Germinal center (tissue), 1 donor: ENCODE measurements at places on chromosomes 1 and 21.

GRCh38 chr21:45811136-45811535 lies 167.6 kb downstream of the PCBP3 start:
- no peak for DNase-seq

DNA sequence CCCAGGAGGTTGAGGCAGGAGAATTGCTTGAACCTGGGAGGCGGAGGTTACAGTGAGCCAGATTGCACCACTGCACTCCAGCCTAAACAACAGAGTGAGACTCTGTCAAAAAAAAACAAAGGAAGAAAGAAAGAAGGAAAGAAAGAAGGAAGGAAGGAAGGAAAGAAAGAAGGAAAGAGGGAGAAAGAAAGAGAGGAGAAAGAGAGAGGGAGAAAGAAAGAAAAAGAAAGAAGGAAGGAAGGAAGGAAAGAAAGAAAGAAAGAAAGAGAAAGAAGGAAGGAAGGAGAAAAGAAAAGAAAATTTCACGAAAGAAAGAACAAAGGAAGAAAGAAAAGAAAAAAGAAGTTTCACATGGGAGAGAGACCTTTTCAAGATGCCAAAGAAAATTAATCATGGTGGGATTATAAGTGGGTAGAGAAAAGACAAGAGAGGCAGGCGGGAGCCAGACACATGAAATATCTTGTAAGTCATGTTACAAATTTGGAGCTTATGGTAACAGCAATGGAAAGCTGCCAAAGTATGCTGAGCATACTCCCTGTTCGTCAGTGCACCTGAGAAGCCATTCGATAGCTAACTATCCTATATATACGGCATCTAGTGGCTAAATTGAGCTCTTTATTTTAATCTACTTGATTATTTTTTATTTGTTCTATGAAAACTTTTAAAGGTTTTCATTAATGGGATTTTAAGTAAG lies 41.3 kb upstream of the TNFSF4 start:
- DNase-seq: no peak

DNA sequence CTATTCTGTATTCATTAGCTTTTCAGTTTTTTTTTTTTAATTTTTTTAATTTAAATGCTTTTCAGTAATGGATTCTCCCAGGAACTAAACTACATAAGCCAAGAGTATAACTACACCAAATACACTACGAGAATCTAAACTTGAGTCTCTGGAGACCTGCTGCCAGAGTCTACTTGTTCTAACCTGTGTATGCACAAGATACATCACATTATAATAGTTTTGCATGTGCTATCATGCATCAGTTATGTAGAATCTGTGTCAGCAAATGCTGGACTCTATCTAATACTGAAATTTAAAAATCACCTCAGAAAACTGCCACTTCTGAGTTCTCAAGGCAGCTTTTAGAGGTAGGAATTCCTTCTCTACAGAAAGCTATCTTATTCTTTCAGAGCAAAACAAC lies 146.3 kb upstream of the GREM2 start:
- no peak for DNase-seq

- no peak for DNase-seq
These were observed 8.4 kb upstream of the PAXBP1 start for GRCh38 chr21:32779983-32780382.

- no peak for DNase-seq
These were observed 387.4 kb downstream of the MATN1 start for GRCh38 chr1:30335997-30336390.

GRCh38 chr1:248622570-248623001 lies 12.3 kb downstream of the OR2T11 start:
- DNase-seq: peak; percentile 63

DNA sequence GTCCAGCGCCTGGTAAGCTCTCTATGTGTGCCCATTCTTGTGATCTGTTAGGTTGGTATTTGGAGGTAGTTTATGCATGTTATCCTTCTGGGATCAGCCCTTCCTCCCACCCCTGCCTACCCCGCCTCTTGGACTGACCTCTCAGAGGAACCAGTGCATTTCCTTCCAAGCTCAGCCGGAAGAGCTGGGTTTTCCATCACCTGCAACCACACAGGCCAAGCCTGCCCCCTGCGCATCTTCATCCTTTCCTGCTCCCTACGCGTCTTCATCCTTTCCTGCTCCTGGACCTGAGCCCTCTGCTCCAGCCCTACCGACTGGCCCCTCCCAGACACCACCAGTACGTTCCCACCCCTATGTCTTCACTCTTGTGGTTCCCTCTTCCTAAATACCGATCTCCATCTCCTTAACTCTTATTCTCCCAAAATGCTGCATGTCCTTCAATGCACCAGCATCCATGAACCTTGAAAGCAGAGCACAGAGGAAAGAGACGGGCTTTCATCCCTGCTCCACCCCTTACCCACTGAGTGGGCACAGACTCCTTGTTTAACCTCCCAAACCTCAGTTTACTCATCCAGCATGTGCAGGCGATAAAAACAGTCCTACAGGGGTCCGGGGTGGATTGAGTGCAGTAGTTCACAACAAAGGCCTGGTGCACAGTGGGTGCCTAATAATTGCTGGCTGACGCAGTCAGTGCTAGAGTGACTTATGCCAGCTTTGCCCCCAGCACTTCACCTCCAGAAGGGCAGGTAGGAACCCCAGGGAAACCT lies 526.3 kb downstream of the MATN1 start:
- DNase-seq: no peak

GRCh38 chr1:43554444-43554992 lies 23.8 kb downstream of the PTPRF start:
- DNase-seq: no peak

DNA sequence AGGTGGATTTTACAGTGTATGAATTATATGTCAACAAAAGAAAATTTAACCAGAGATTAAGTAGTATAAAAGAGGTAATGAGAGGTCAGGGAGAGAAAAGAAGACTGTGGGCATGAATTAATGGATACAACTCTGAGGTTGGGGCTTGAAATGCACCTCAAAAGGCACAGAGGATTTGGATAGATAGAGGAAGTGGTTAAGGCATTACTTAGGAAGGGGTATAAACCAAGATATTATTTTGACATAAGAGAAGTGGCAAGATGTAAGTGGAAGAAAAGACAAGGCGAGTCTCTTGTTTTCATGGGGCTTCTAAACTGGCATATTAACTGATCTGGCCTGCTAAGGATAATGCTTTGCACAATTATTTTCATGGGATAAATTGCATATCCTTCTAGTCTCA lies 34.1 kb downstream of the RAP1A start:
- DNase-seq: no peak

- DNase-seq: no peak
These were observed 25.7 kb upstream of the SPAG17 start for GRCh38 chr1:118210723-118211110.

DNA sequence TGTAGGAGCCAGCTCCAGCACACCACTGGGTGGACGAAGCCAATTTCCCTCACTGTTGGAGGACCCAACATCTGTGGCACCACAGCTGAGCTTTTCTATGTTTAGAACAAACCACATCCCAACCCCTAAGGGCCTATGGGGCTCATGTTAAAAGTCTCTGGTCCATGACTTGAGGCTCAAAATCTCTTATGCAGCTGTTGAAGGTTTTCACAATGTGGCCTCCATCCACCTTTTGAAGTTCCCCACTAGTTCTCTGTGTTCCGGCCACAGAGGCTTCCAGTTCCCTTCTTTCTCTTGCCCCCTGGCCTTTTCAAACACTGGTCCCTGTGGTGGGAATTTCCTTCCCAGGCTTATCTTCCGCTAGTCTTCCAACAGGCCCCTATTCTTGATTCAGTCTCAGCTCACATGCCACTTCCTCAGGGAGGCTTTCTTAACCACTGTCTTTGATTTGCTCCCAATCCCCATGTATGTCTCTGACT lies 3.9 kb upstream of the IFNLR1 start:
- DNase-seq: peak; percentile 81

- DNase-seq: peak; percentile 62
These were observed 109.6 kb downstream of the SLC45A1 start for GRCh38 chr1:8427493-8427892.

- peak; percentile 23 for DNase-seq
These were observed 104.1 kb downstream of the KCNN3 start for GRCh38 chr1:154765970-154766369.

DNA sequence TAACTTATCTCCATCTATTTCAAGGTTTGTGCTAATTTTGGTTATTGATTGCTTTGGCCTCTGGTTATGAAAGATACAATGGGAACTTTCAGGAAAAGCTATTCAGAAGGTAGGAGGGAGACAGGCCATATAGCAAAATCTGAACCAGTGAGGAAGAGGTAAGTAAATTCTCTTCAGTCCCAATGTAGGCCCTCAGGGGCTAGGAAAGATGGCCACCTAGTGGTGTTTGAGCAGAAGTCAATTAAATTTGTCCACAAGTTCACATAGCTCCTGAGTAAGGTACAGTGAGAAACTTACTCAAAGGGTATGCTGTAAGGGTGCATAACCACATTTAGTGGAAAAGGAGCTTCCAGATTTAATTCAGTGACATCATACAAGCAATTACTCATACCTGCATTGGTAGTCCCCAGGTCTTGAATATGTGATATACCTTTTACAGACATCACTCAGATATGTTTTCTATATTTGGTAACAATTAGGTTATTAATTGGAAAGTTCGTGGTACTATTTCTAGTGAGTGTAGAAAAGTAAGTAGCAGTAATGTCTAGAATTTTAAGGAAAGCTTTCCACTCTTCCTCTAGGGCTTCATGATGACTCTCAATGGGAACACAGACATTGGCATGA lies 21.4 kb upstream of the FMO1 start:
- peak; percentile 63 for DNase-seq

DNA sequence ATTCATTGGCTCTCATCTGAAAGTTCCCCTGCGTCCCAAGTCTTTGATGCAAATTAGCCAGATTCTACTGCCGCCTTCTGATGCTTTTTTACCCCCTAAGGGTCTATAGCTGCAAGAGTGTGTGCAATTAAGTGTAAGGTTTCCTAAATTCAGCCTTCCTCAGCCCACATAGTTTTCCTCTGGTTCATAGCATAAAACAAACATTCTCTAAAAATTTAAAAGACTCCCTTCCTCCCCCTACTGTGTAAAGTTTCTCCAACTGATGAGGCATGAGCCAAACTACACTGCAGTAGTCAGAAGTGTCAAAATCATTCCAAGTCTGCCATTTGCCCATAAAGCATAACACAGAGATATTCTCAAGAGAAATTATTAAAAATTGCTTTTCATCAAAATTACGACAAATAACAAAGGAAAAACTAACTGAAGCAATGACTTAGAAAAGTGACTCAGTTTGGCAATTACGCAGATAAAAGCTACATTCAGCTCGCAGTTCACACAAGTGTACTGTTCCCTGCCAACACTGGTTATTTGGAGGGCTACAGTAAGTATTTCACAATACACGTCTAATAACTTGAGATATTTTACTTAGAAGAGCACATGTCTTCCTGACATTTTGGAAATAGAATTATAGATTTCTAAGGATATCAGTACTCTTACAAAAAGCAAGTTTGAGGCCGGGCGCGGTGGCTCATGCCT lies 15.4 kb downstream of the KCNH1 start:
- DNase-seq: no peak

DNA sequence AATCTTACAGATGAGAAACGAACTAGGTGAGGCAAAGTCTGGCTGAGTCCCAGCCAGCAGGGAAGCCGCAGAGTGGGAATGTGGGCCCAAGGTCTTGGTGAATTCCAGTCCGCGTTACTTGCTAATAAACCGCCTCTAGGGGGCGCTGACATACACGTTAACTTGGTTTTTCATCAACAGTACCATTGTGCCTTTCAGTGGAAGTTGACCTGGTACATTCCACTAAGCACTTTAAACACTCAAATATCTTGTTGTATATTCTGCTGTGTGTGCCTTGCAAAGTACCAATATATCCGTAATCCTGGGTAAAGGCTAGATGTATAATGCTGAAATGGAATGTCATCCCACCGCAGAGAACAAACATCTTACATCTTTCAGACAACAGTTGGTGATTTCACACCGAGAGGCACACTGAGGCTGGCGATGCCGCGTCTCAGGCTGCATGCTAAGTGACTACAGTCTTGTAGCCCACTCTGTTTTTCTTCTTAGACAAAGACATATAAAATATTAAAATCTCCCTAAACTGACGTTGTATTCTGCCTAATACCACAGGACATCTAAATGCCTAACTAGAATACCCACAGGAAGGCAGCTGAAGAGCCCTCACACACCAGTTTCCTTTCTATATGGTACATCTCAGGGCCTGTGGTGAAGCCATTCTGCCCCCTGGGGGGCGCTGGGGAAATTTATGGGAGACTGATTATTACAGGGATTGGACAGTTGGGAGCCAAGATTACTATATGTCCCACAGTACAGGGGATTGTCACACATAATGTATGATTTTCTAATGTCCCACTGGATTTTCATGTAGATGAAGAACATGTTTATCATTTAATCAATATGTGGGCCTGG lies 49.2 kb upstream of the C1orf198 start:
- peak; percentile 67 for DNase-seq

- no peak for DNase-seq
These were observed 427.5 kb downstream of the NPHP4 start for GRCh38 chr1:5564578-5565257.

- no peak for DNase-seq
These were observed 5.6 kb downstream of the CLDN19 start for GRCh38 chr1:42734201-42735035.

- DNase-seq: no peak
These were observed 20.4 kb downstream of the WNT4 start for GRCh38 chr1:22122273-22123070.

DNA sequence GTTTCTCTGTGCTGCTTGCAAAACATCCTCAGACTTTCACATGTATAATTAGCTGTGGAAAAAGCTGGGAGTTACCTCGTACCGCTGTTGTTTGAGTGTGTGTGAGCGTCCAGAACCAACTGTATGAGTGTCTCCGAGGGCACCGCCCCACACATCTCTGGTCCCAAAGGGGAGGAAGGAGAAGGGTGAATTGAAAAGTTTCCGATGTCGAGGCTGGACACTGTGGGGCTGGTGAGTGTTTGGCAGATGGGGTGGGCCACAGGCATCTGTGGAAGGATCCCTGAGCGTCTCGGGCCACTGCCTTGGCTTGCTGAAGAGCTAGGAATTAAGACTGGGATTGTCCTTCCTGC lies 1.2 kb downstream of the ATP2B4 start:
- no peak for DNase-seq

- DNase-seq: peak; percentile 80
These were observed at the start of gene DNAJB4 for GRCh38 chr1:78004719-78005447. Gene DNAJB4 (plus strand): TSS chr1:78004939. CDS start chr1:78005111, 172 bp downstream.

- peak; percentile 98 for DNase-seq
These were observed at the start of gene LRRC42 for GRCh38 chr1:53946252-53947171. Gene LRRC42 (plus strand): TSS chr1:53946350. CDS start chr1:53952000, 5,650 bp downstream.
